ENCODE measurements at places on chromosomes 1 and 21.

DNA sequence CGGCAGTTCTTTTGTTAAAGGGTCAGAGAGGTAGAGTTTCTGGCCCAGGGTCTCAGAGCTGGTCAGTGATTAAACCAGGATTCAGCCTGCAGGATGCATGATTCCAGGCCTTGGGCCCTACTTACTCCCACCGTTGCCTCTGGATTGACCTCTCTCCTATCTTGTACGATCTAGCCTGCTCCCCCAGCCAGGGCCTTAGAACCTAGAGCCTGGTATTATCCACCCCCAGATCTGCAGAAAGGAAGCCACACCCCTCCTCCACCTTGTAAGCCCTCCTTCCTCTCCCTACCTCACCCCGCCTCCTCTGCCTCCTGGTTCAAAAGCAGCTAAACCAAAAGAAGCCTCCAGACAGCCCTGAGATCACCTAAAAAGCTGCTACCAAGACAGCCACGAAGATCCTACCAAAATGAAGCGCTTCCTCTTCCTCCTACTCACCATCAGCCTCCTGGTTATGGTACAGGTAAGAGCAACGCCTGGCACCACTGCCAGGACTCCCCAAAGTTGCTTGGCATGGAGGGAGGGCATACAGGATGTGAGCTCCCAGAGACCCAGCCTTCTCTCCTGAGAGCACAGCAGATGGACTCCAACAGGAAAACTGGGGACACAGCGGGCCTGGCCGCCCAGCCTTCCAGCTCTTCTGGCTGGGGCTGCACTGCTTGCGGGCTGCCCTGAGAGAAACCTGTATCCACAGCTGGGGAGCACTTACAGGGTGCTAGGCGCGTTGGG lies at the start of gene CD52:
CD52 (plus strand) TSS at position 347 of the 726 bp plus-strand sequence; CDS start at position 407, 60 bp downstream.
- no peak for DNase-seq

- DNase-seq = no peak
These were observed 16.8 kb downstream of the STRIP1 start for GRCh38 chr1:110051262-110051648.

- DNase-seq = peak; percentile 17
These were observed at the start of gene SLC27A3 for GRCh38 chr1:153774780-153775457. SLC27A3 (plus strand) TSS chr1:153775407; CDS start chr1:153775498, 91 bp downstream.

DNA sequence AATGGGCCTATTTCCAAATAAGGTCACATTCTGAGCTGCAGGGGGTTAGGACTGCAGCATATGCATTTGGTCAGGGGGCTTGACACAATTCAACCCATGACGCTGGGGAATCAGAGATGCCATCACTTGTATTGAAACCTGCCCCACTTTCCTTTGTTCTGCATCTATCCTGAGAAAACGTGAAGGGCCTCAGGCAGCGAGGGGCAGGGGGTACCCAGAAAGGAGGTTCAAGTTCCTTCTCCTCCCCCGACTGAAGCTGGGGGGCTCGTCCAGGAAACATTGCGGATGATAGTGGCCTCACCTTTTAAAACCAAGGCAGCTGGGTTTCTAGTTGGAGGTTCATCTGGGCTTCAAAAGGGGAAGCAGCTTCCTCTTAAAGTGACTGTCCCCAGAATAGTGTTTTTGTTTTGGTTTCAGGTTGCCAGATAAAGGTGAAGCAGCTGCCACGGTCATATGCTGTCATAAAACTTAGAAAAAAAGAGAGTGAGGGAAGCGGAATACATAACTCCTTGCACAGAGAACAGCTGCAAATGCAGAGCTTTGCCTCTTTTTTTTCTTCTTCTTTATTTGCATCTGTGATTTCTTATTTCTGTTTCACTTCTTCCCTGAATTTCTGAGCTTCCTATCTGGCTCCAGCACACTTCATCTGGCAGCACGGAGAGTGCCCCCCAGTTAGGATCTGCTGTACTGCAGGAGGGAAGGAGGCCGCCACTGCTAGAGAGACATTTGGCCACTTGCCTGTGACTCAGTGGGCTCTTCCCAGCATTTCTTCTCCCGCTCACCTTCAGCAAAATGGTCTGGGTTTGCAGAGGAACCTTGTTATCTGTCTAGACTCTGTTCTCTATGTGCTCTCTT lies 142.0 kb downstream of the AJAP1 start:
- DNase-seq = no peak

GRCh38 chr1:154859151-154859785 lies 10.8 kb downstream of the KCNN3 start:
- DNase-seq = no peak

- no peak for DNase-seq
These were observed 354.6 kb downstream of the ZNF326 start for GRCh38 chr1:90349510-90349909.

GRCh38 chr1:234246638-234247116 lies 126.6 kb upstream of the COA6 start:
- DNase-seq = no peak

- DNase-seq = no peak
These were observed 111.1 kb upstream of the COA6 start for GRCh38 chr1:234262007-234262753.

DNA sequence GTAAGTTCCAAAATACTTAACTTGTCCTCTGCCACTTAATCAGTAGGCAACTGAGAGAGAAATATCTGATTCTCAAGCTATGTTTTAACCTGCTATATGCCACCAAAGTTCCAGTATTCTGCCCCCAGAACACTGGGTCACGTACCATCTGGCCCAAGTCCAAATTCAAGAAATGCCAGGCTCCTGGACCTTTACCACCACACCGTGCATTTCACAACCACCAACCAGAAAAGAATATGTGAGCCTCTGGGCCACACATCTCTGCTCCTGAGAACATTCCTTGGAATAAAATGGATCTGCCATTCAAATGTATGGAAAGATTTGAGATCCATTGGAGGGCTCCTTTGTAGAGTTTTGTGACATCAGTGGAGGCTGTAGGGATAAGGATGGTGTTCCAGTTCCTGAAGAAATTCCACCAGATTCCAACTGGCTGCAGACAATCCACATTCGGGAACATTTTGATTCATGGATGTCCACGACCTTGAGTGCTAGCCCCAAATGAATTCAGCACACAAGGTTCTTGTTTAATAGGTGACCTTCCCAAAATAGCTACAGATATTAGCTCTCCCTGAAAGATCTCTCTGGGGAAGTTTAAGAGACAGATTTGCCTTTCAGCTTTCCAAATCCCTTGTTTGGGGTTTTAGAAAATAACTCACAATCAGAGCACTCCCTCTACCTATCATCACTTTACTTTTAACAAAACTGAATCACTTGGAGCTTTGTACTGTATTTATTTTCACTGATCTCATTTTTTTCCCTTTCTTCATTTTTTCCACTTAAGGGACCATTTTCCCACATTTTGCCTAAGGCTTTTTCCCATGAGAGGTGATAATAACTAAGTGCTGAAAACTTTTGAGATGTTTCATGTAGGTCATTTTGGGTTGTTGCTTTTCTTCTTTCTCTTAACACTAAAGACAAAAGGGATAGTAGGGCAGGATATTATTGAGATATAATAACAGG lies 128.4 kb upstream of the ZC3H11B start:
- DNase-seq = no peak

DNA sequence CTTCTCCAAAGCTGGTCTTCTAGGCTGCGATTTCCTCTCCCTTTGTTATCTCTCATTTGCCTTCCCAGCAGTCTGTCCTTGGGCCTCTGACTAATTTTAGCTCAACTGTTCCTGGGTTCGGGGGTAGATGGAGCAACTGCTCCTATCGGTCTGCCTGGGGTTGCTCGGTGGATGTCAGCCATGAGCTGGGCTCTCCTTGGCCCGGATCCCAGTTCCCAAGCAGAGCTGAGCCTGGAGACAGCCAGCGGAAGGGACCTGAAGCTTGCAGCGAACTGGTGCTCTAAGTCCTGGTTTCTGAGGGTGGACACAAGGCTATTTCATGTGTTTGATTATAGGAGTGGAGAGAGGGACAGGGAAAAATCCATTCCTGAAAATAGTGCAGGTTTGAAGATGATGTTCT lies 423.0 kb downstream of the RPS6KC1 start:
- no peak for DNase-seq

- no peak for DNase-seq
These were observed 15.3 kb downstream of the ERI3 start for GRCh38 chr1:44339731-44340130.

DNA sequence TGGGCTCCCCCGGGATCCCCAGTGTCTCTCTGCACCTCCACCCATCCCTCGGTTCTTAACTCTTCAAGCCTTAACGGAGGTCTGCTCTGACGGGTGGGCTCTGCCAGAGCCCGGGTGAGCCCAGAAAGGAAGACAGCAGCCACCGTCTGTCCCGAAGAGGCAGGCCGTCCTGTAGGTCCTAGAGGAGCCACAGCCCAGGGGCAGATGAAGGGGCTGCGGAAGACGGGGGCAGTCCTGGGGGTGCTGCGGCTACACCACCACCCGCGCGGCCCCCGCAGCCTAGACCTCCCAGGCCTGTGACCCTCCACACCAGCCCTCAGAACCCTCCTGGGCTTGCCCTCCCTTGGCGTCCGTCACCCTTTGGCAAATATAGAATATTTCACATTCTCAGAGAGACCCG lies 71.0 kb downstream of the UMODL1 start:
- DNase-seq = no peak

DNA sequence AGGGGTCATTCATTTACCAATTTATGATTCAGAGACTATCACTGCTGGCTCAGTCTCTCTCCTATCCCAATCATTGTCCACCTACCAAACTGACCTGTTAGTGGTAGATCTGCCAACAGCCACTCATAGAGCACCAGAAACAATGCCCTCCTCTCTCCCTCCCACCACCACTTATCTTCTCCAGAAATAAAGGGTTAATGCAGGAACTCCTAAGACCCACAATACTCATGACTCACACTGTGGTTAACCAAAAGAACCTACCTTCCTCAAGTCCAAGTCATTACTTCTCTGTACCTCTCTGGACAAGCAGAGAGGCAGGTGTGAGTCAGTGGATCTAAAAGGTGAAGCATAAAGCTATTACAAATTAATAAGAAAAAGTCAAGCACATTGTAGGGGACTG lies 40.9 kb upstream of the CAMK1G start:
- no peak for DNase-seq

DNA sequence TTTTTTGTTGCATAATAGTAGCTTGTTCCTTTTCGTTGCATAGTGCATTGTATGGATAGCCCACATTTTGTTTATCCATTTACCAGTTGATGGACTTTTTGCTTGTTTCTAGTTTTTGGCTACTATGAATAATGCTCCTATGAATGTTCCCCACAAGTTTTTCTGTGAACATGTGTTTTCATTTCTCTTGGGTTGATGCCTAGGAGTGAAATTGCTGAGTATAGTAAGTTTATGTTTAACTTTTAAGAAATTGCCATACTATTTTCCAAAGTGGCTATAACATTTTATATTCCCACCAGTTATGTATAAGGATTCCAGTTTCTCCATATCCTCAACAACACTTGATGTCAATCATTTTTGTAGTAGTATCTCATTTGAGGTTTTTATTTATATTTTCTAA lies 84.8 kb upstream of the CACYBP start:
- DNase-seq = no peak

GRCh38 chr1:223617323-223618070 lies 48.0 kb downstream of the CAPN8 start:
- DNase-seq = no peak

GRCh38 chr1:205813755-205814058 lies 709 bp upstream of the SLC41A1 start:
- DNase-seq = no peak

DNA sequence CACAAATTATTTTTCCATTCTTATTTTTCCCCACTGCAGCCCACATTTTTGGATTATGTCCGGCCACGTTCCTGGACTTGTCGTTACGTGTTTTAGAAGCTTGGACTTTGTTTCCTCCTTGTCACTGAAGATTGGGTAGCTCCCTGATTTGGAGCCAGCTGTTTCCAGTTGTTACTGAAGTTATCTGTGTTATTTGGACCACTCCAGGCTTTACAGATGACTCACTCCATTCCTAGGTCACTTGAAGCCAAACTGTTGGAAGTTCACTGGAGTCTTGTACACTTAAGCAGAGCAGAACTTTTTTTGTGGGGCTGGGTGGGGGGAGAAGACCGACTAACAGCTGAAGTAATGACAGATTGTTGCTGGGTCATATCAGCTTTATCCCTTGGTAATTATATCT lies 12.2 kb upstream of the AXDND1 start:
- peak; percentile 47 for DNase-seq

- DNase-seq = no peak
These were observed 25.7 kb downstream of the COA6 start for GRCh38 chr1:234398849-234399381.

DNA sequence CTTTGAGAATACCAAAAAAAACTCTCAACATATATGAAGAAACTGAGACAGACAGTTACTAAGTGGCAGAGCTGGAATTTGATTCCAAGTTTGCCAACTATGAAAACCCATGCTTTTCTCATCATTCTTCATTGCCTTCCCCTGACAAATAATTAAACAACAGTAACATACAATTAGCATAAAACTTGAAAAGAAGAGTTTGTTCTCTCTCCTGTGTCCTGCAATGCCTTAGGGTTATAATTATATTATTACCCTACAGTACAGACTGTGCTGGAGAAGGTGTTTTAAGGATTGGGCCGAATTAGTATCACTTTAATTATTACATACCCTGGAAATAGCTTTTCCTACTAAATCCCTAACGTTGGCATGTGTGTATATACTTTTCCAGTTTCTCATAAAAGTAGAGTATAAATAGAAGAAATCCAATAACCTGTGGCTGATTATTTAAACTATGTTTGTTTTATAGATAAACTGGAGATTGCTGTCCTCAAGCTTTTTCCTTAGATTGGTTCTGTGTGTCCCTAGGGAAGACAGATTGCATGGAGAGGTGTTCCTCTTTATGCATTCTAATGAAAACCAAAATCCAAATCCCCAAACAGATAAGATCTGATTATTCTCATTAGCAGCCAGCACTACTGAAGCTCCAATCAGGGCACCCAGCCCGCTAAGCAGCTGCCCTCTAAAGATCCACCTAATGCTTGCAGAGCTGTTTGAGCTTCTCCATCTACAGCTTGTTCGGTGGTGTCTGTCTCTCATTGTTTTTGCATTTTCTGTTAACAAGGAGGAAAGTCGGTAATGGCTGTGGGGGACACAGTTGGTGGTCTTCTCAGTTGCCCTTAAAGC lies 156.3 kb downstream of the TM2D1 start:
- DNase-seq = no peak

DNA sequence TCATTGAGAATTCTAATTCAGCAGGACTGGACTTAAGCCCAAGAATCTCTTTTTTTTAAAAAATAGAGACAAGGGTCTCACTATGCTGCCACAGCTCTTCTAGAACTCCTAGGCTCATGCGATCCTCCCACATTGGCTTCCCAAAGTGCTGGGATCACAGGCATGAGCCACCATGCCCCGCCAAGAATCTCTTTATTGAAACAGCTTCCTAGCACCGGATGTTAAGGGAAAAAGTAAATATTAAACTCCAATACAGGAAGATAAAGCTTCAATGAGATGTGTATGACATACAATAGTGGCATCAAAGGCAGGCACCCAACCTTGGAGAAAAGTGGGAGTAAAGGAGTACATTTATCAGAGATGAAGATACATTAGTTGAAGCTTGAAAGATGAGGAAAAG lies 25.5 kb downstream of the PUM1 start:
- no peak for DNase-seq

DNA sequence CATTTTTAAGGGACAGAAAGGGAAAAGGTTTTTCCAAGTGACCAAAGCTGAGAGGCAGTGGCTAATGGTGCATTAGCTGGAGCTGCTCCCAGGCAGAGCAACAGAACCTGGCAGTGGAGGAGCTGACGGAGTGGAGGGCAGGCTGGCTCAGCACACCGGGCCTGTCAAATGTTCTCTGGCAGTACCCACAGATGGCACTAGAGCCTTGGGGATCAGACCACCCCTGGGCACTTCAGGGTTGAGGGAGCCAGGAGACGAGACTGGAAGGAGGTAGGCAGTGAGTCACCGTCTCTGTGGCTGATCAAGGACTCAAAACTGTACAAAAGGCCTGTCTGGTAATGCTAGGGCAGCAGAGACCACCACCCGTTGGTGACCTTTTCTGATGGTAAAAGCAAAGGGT lies 121.7 kb upstream of the KIAA0040 start:
- no peak for DNase-seq
